ENCODE measurements at places on chromosomes 6 and 20.

- DNase-seq, result no peak
These were observed 42.2 kb upstream of the STXBP5 start for GRCh38 chr6:147161974-147162495.

GRCh38 chr6:104460738-104461483, 398.8 kb downstream of the HACE1 start:
- DNase-seq, result no peak

DNA sequence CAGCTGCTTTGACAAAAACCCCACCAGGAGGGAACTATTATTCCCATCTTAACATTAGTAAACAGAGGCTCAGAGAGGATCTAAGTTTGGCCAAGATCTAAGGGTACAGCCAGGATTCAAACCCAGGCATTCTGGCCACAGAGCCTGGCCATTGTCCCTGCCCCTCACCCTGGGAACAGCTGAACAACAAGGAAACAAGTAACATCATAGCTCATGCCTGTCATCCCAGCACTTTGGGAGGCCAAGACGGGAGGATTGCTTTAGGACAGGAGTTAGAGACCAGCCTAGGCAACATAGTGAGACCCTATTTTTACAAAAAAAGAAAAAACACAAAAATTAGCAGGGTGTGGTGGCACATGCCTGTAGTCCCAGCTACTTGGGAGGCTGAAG, 27.5 kb downstream of the TOX2 start:
- DNase-seq, result no peak

DNA sequence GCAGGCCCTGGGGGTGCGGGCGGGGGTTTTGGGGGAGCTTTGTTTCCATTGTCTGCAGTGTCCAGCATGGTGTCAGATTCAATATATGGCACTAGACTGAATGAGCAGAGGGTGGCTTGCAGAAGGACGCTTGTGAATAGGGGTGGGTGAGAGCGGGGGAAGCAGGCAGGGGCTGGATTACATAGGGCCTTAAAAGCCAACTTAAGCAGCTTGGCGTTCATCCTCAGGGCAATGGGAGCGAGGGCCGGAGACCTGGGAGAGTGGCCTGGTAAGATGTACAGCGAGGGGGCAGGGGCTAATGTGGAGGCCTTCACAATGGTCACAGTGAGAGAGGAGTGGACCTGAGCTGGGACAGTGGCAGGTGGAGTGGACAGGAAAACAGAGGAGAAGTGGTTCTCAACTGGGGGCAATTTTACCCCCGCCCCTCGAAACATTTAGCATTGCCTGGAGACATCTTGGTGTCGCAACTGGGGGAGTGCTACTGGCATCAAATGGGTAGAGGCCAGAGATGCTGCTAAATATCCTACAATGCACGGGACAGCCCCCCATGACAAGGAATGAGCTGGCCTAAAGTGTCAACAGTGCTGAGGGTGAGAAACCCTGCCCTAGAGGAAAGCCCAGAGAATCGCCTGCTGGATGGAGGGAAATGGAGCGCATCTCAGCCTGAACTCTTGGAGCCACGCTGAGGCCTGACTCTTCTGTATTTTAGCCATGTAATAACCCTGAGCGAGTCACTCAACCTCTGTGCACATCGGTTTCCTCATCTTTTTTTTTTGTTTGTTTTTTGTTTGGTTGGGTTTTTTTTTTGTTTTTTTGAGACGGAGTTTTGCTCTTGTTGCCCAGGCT, 15.1 kb upstream of the BAK1 start:
- DNase-seq, result no peak

- no peak for DNase-seq
These were observed 72.3 kb upstream of the NCOA3 start for GRCh38 chr20:47429409-47429808.

DNA sequence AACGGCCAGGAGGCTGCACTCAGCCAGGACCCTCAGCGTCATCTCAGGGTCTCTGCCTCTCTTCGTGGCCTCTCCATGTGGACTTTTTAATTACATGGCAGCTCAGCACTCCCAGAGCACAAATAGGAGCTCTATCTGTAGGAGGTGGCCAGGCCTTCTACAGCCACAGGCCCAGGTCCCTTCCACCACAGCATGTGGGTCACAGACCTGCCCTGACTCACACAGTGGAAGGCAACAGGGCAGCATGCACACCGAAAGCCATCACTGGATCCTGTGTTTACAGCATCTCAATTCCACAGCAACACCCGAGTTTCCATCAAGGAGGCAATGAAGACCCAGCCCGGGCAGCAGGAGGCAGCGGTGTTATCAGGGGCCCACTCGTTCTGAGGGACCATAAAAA, 65.8 kb upstream of the CD93 start:
- no peak for DNase-seq

DNA sequence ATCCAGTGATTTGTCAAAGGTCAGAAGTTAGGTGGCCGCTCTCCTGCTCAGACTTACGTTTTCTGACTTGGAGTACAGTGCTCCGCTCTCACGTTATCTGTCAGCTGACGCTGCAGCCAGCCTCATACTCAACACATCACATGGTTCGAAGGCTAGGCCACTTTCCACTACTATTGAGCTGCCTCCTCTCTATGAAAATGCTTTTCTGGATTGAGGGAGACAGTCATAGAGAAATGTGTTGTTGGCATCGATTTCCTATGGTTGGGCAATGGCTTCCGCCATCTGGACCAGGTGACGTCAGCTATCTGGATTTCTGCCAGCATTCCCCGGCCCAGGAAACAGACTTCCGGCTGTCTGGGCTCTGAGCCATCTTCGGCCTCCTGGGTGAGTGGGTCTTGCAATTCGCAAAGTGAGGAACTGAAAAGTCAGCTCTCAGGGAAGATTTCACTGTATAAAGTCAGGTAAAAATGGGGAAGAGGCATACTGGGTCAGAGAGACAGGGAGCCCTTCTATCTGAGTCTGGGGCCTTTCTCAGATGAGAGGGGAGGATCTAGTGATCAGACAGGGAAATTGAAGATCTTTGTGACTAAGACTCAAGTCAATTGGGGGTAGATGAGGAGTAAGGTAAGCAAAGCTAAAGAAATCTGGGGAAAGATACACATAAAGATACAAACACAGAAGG, 37.5 kb upstream of the IER3 start:
- no peak for DNase-seq
